ENCODE measurements at places on chromosomes 5 and 9.
A peak's percentile ranks its signal among the peaks of the same experiment; 100 is the strongest.

GRCh38 chr5:177232358-177232757, 71.2 kb downstream of the RAB24 start:
- DNase-seq, result no peak

GRCh38 chr5:93583768-93584595, 960 bp downstream of the NR2F1 start:
- no peak for DNase-seq

DNA sequence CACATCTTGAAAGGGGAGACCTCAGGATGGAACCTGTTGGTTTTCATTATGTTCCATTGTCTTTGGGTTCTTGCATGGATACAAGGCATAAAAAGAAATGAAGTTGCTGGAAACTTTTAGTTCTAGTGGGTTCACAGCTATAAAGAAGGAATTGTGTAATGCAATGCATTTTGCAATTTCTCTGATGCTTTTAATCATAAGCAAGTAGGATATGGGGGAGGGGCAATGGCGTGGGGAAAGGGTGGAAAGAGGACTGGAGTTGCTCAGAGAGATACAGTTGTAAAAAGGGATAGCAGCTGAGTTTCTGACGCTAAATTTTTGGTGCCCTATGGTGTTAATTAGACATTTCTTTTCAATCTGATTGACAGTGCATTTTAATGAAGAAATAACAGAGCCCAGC, 88.6 kb upstream of the FANCC start:
- DNase-seq, result peak; percentile 60

GRCh38 chr5:34621277-34622097, 34.6 kb upstream of the RAI14 start:
- no peak for DNase-seq

Data from MV-4-11 (cell line).